ENCODE measurements at places on chromosomes 3 and 15.
A peak's percentile ranks its signal among the peaks of the same experiment; 100 is the strongest.

GRCh38 chr15:22889146-22889818 is 50.8 kb downstream of the NIPA2 start:
- DNase-seq, result no peak

GRCh38 chr3:31533169-31534064 is 692 bp downstream of the STT3B start:
- DNase-seq, result peak; percentile 39

DNA sequence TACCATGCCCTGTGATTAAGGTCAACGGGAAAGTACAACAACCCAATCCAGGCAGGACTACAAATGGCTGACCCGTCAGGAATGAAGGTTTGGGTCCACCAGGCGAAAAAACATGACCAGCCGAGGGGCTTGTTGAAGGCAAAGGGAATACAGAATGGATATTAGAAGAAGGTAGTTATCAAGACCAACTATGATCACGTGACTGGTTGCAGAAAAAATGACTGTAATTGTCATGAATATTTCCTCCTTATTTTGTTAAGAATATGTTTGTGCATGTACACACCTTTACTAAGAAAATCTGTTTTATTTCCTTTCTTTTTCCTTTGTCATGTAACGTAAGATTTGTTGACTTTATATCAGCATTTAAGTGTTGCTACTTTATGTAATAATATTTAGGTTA is 22.9 kb upstream of the OSBPL11 start:
- no peak for DNase-seq

DNA sequence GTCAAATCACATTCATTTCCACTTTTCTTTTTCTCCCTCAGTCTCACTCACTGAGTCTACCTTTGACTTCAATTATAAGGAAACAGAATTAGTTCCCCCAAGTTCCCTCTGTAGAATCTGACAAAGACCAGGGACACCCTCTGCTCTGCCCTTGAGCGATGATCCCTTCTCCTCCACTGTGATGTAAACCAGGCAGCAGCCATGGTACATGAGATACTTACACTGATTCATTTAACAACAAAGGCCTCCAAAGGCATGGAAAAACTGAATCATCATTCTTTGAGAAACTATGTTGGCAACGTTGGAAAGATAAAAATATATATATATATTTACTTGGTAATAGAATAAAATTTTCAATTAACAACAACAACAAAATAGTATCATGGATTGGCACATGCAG is 84.1 kb downstream of the P3H2 start:
- DNase-seq, result no peak

- no peak for DNase-seq
Observed at GRCh38 chr15:67380921-67381320, 126.3 kb downstream of the IQCH start.

GRCh38 chr3:10513306-10513705 is 7.9 kb upstream of the ATP2B2 start:
- no peak for DNase-seq

- no peak for DNase-seq
Observed at GRCh38 chr15:75170711-75171341, 30.9 kb upstream of the C15orf39 start.

Data from neural crest cell (in vitro differentiated cells).